G401 (cell line): ENCODE measurements at places on chromosomes 13 and 19.

DNA sequence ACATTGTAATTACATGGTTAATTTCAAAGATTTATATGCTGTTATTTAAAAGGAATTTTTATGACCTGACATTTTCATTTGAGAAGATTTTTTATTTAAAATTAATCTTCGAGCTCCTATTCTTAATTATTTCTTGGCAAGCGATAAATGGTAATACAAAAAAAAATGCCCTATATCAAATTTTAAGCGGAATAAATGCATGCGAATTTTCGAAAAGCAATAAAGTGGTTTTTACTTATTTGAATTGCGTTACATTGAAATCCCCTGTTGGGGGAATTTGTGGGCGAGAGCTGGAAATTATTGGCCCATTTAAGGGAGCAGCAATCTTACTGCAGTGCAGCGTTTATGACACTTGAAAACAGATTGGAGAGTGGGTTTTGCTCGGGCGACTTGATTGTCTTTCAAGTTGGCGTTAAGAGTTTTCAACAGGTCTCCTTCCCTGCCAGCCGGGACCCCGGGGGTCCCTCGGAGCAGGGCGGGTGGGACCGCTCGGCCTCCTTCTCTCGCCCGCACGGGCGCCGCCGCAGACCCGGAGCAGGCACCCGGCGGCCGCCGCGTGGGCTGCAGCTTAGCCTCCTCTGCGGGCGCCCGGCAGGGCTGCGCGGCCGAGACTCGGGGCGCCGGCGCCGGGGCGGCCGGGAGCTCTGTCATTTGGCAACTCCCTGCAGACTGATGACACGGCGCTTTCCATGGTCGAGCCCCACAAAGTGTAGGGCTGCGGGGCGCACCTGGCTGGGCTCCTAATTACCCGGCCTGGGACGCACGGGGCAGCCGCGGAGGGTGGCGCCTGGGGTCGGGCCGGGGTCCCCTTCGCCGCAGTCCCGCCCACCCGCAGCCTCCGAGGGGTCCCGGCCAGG is 255.1 kb upstream of the SOX21 start:
- DNase-seq, result no peak

GRCh38 chr13:68125087-68125480 is 894.9 kb upstream of the PCDH9 start:
- no peak for DNase-seq

DNA sequence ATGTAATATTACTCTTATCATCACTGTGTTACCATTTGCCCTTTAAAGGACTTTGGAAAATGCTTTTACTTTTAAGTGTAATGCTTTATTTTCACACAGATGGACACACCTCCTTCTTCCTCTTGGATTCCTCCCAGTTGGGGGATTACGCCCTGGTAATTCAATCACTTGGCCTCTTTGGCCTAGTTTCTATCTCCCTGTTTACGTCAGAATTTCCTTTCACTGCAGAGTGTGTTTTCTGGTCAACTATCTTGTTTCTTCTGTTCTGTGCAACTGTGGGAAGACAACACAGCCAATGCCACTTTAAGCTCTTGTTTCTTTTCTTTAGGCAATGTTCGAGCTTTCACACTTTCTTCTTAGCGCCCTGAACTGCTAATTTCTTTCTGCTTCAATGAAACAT is 257.3 kb upstream of the MAB21L1 start:
- no peak for DNase-seq

GRCh38 chr13:95154413-95154886 is 146.8 kb downstream of the ABCC4 start:
- no peak for DNase-seq

- no peak for DNase-seq
These were observed 73.0 kb upstream of the MAB21L1 start for GRCh38 chr13:35549481-35549880.

- no peak for DNase-seq
These were observed 106.0 kb upstream of the CSNK1A1L start for GRCh38 chr13:37211487-37211886.

- DNase-seq, result no peak
These were observed 1338.1 kb upstream of the SLC10A2 start for GRCh38 chr13:104404325-104404724.

- peak; percentile 51 for DNase-seq
These were observed 2.1 kb downstream of the PCDH9 start for GRCh38 chr13:67228031-67228430.

GRCh38 chr19:28485292-28485691 is 727.7 kb downstream of the UQCRFS1 start:
- DNase-seq, result no peak

- DNase-seq, result no peak
These were observed 1.0 kb upstream of the ZBTB32 start for GRCh38 chr19:35703343-35703742.

GRCh38 chr13:74707291-74707690 is 573.1 kb upstream of the KLF12 start:
- DNase-seq, result no peak

DNA sequence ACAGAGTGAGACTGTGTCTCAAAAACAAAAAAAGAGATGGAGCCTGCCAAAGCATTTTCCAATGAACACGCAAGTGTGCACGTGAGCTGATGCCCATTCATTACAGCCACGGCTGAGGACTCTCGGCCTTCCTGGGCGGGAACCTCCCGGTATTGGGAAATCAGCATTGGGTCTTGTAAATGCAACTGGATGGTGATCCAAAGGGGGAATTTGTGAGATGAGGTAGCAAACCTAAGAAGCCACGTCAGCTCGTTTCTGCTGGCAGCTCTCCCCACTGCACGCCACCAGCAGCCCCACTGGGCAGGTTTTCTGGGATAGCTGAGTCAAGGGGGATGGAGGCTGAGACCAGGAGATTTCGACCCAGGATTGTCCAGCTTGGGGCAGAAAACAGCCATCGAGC is 11.5 kb downstream of the C13orf46 start:
- DNase-seq, result no peak

- peak; percentile 48 for DNase-seq
These were observed 870 bp downstream of the ZNF44 start for GRCh38 chr19:12293777-12294248.

GRCh38 chr13:100648354-100648753 is 26.2 kb downstream of the TMTC4 start:
- DNase-seq, result no peak

GRCh38 chr13:110910013-110910890 is 4.6 kb downstream of the ANKRD10 start:
- no peak for DNase-seq

GRCh38 chr13:40940841-40941240 is 78.3 kb downstream of the ELF1 start:
- no peak for DNase-seq

- no peak for DNase-seq
These were observed 13.6 kb downstream of the TNFSF13B start for GRCh38 chr13:108283110-108283509.

DNA sequence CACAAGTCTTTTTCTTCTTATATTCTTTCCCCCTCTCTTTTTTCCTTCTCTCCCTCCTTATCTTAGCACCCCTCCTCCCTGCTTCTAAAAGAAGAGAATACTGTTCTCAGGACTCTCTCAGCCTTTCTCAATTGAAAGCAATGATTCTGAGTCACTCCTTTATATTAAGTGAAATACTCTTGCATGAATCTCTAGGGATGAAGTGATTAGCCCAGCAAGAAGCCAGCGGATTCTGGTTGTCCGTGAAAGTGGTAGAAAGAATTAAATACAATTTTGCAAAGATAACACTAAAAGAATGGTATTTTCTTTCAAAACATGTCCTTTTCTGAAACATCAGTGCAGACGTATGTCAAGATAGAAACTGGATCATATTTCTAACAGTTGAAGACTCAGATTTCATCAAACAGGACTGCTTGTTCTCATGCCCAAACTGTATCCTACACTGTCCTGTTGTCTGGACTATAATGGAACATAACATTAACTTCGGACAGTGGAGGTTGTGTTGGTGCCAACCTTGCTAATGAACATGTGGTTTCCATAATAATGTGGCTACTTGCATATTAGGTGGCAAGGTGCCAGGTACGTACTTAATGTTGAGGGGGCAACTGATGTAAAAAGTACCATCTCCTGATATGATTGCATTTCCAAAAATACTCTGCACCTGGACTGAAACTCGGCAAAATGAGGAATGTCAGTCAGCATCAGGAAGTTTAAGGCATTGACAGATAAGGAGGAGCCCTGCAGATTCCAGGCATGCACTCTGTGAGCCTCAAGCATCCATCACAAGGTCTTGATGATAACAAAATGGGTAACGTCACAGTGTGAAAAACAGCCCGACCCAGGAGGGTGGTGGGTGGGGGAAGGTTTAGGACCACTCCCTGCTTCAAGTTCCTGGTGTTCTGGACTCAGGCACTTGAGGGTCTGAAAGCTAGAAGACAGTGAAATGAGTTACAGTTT is 357.2 kb downstream of the DLEU7 start:
- no peak for DNase-seq

DNA sequence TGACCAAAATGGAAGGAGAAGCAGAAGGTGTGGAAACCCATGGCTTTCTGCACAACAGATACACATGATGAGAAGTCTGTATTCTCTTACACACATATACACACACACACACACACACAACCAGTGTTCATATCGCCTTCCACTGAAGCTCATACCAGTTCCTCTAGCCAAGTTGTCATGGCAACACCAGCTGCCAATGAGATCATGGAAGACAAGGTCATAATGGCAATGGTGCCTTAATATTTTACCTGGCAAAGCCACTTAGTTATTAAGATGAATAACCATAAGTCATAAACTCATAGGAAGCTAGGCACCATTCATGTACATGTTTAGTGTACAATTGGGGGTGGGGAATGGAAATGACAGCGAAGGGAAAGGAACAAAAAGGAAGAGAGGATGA is 2.6 kb upstream of the DHRS12 start:
- peak; percentile 42 for DNase-seq

GRCh38 chr13:110915874-110916206 is 971 bp upstream of the ANKRD10 start:
- peak; percentile 44 for DNase-seq

- no peak for DNase-seq
These were observed 8.8 kb downstream of the PPP2R1A start for GRCh38 chr19:52198678-52199077.

GRCh38 chr19:10132905-10133304 is 13.2 kb upstream of the EIF3G start:
- no peak for DNase-seq

DNA sequence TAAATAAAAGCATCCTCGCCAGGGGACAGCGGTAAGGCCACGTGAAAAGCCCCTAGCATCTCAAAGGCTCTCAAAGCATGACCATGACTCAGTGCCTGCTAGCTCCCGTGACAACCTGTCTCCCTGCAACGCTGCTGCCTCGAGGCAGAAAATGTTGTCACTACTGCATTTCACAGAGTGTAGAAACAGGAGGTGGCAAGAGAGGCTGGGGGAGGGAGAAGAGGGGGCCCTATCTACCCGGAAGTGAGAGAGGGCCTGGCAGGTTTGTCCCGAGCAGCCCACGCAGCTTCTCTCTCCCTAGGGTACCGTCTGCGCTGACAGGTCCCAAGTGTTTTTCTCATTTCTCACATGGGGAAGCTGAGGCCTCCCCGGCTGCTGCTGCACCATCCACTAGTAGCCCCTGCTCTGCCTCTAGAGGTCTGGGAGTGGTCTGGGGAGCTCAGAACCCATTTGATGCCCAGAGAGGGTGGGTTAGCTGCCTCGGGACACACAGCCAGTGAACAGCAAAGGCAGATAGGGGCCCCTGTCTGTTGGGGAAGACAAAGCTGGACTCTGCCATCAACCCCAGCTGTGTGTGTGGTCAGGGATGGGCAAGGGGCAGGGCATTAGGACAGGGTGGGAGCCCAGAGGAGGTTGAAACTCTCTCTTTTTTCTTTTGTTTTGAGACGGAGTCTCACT is 3.7 kb downstream of the TINCR start:
- DNase-seq, result no peak

DNA sequence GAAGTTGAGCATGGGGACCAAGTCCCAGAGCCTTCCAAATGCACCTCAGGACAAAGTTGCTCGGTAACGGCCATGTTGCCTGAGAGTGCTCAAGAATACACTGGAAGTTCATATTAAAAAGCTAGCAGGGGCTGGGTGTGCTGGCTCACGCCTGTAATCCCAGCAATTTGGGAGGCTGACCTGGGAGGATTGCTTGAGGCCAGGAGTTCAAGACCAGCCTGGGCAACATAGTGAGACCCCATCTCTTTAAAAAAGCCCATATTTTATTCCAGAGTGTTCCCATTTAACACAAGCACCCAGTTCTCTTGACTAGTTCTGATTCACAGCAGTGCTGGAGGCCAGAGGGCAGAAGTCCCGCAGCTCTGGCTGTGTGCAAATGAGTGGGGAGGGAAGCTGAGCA is 8.1 kb upstream of the GPI start:
- DNase-seq, result no peak

- DNase-seq, result no peak
These were observed 3.9 kb downstream of the SUPT5H start for GRCh38 chr19:39449116-39449797.

GRCh38 chr13:44093607-44094564 is 214.2 kb downstream of the LACC1 start:
- peak; percentile 73 for DNase-seq

GRCh38 chr19:13033244-13033643 is 38.0 kb downstream of the NFIX start:
- no peak for DNase-seq

GRCh38 chr19:1747285-1748114 is 5.8 kb upstream of the ONECUT3 start:
- DNase-seq, result no peak

- DNase-seq, result no peak
These were observed 32.1 kb downstream of the RBM26 start for GRCh38 chr13:79373916-79374315.

- no peak for DNase-seq
These were observed 93.9 kb downstream of the TSHZ3 start for GRCh38 chr19:31255174-31255799.

DNA sequence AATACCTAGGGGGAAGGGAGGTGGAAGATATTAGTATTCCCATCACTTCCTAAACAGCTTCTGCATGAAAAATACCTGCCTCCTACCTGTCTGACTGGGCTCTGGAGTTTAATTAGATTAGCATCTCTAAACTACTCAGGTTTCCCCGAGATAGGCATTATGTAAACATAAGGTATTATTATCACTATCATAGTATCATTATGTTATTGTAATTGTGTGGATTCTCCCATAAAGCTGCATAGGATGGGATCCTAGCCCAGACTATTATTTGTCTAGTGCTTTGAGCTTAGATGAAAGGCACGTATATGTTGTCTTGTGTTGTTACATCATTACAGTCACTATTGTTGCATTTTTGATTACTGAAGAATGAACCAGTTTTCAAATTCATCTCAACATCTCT is 115.2 kb upstream of the SOX21 start:
- DNase-seq, result no peak

DNA sequence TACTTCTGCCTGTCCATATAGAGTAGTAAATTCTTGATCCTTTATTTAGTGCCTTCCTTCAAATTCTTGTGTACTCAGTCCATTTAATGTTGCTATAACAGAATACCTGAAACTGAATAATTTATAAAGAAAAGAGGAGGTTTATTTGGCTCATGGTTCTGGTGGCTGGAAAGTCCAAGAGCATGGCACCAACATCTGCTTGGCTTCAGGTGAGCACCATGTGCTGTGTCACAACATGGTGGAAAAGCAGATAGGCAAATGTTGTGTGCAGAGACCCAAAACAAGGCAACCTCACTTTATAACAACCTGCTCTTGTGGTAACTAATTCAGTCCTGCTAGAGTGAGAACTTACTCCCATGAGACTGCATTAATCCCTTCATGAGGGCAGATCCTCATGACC is 195.3 kb downstream of the LMO7 start:
- no peak for DNase-seq
